ENCODE measurements at places on chromosomes 7 and 10. TPM values are rescaled to one million over a fixed set of nuclear protein-coding genes. Genes with fewer than 3 reads are reported as not detected.

Gene PDGFA
- 43.2 TPM for total RNA-seq

Gene MEST
- total RNA-seq, result 606 TPM

Gene ZFAND4
- 5.5 TPM for total RNA-seq

Gene KCND2
- 16.1 TPM for total RNA-seq

Gene HGF
- 60.6 TPM for total RNA-seq

Gene NDUFB2
- 91.1 TPM for total RNA-seq

Gene HPS1
- total RNA-seq, result 43.2 TPM
